ENCODE measurements at places on chromosomes 12 and 14.

GRCh38 chr12:122036153-122036552 is 14.5 kb downstream of the BCL7A start:
- no peak overlapping the region for H3K4me3 ChIP-seq
- no peaks in the 10 kb centered on the region for H3K4me1 ChIP-seq
- peaks cover 17% of the 10 kb centered on the region for H3K36me3 ChIP-seq
- DNase-seq: no peak
- H3K27me3 ChIP-seq: no peaks in the 10 kb centered on the region
- no peak overlapping the region for H3K27ac ChIP-seq

GRCh38 chr12:43599708-43600107 is 47.7 kb upstream of the ADAMTS20 start:
- no peaks in the 10 kb centered on the region for H3K4me1 ChIP-seq
- no peak for DNase-seq
- no peaks in the 10 kb centered on the region for H3K36me3 ChIP-seq
- H3K27ac ChIP-seq: no peak overlapping the region
- no peaks in the 10 kb centered on the region for H3K27me3 ChIP-seq

GRCh38 chr14:93970585-93970964 is 5.8 kb downstream of the ASB2 start:
- peak overlapping the region; percentile 76 for H3K4me3 ChIP-seq
- DNase-seq: peak; percentile 78
- H3K4me1 ChIP-seq: peaks cover 90% of the 10 kb centered on the region
- no peaks in the 10 kb centered on the region for H3K27me3 ChIP-seq
- peaks cover 5% of the 10 kb centered on the region for H3K36me3 ChIP-seq

GRCh38 chr12:108505129-108505528 is 9.9 kb upstream of the FICD start:
- no peaks in the 10 kb centered on the region for H3K36me3 ChIP-seq
- H3K4me1 ChIP-seq: peaks cover 8% of the 10 kb centered on the region
- H3K27ac ChIP-seq: no peak overlapping the region

Measured in activated T-cell treated with anti-CD3 and anti-CD28 coated beads, Interleukin-2, amount 50 U/mL, for 24 hours (primary cell).